ENCODE measurements at places on chromosomes 2 and 18. TPM values are rescaled to one million over a fixed set of nuclear protein-coding genes. Genes with fewer than 3 reads are reported as not detected.

The DNAJC5G gene
- not detected for total RNA-seq

DNA sequence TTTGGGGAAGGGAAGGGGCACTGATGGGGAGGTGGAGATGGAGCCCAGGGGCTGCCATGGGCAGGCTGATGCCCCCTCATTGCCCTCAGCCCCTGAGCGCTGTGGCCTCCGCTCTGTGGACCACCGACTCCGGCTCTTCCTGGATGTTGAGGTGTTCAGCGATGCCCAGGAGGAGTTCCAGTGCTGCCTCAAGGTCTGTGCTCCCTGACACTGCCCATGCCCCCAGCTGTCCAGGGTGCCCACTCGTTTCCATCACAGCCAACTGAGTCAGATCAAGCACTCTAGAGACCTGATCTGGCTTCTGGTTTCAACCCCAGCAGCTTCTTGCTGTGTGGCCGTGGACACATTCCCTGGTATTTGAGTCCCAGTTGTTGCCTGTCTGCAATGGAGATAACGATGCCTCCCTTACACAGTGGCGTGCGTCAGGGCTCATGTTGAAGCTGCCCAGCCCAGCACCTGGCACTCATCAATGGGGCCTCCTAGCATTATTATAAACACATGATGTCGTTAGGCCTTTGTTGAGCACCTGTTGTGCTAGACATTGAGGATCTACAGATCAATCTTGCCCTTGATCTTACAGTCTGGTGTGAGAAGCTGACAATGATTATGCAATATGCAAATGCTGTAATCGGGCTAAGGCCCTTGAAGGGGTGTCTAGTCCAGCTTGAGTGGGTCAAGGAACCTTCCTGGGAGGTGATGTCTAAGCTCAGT lies 14.4 kb downstream of the STK11IP start:
- DNase-seq = peak; percentile 56

The ITGB6 gene
- total RNA-seq = not detected

- DNase-seq = no peak
Measured at GRCh38 chr2:58865436-58865835, 624.3 kb upstream of the FANCL start.

GRCh38 chr2:80461505-80462197 lies 157.1 kb upstream of the LRRTM1 start:
- no peak for DNase-seq

The RFX8 gene
- not detected for total RNA-seq

The SP9 gene
- not detected for total RNA-seq

The DPP4 gene
- total RNA-seq = 21.1 TPM

DNA sequence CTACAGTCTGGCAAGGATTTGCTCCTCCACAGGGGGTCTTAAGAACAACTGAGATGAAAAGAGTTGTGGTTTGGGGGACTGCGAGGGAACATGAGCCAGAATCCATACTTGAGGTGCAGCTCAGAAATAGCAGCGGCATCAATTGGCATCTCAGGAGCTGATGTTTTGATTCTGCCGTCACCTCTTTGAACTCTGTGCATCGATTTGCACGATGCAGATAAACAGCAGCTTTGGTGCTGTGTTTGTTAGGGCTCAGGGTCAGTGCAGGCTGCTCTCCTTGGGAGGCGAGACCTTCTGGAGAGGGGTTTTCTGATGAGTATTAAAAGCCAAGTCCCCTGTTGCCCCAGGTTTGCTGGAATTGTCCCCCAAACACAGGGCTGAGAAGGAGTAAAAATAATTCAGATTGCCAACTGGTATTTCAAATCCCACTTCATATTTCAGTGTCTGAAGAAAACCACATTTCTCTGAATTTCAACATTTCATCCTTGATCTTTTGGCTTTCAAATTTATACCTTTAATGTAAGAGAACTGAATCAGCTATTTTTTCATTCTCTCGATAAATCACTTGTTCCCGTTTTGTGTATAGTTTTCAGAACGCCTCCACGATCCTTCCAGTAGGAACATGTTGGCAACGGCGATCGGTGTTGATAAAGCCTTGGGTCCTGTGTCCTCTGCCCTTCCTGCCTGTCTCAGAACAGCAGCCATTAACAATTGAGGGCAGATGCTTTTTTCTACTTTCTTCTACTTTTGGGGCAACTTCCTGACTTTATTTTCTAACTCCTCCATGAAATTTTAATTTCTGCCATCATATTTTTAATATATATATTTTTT lies 65.0 kb downstream of the RAB31 start:
- no peak for DNase-seq

- no peak for DNase-seq
Measured at GRCh38 chr18:48419277-48420022, 10.3 kb upstream of the ZBTB7C start.

The SH3RF3 gene
- 5.3 TPM for total RNA-seq

GRCh38 chr2:145286716-145287275 lies 766.9 kb upstream of the ZEB2 start:
- no peak for DNase-seq

DNA sequence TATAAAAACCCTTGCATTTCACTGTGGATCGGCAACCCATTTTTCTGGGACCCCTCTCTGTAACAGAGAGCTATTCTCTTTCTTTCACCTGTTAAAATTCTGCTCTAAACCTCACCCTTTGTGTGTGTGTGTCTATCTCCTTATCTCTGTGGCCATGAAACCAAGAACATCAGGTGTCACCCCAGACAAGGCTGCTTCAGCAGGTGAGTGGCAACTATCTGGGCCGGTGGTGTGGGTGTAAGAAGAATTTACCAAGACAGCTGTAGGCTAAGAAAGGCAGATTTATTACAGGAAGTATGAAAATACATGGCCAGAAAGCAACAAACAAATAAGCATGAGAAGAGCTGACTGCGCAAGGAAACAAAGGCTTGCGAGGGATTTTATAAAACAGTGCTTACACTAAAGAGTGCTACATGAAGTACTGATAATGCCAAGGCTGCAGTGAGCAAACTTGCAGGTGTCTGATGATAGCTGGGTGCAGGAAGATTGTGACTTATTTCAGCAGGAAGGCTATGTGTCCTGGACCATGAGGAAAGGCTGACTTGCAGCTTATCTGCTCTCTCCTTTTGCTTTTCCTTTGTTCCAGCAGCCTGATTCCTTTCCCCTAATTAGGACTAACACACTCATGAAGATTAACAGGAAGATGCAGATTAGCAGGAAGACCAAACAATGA lies 421.1 kb downstream of the PTH2R start:
- DNase-seq = no peak

The LYG1 gene
- 0.47 TPM for total RNA-seq

GRCh38 chr2:171531291-171531690 lies 9.0 kb downstream of the CYBRD1 start:
- no peak for DNase-seq

The MROH2A gene
- 0.43 TPM for total RNA-seq

GRCh38 chr2:122707224-122707824 lies 951.9 kb downstream of the TSN start:
- no peak for DNase-seq

GRCh38 chr2:237865623-237866041 lies 6.2 kb downstream of the RAMP1 start:
- DNase-seq = peak; percentile 62

The IL1F10 gene
- total RNA-seq = not detected

The TEKT4 gene
- total RNA-seq = not detected

The HRH4 gene
- total RNA-seq = 1.3 TPM

DNA sequence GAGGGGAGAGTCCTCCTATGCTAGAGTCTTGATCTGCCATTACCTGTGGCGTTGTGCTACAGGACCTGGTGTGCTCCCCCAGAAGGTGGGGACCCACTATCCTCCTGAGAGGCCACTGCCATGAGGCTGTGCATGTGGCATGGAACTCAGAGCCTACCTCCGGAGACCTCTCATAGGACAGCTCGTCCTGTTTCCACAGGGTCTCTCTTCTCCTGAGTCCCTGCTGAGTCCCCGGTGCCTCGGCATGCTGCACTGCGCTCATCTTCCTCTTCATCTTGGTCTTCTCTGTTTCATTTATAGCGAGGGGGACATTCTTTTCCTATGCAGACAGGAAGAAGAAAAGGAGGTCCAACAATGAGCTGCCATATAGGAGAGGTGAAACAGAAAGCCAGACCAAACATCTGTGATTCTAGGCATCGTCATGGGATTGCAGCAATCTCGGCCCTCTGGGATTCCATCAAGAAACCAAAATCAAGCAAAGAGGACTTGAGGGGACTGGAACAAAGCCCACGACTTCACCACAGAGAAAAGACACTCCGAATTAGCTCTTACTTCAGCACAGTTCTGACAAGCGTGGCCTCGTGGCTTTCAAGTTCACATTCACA lies 83.7 kb downstream of the KCNF1 start:
- no peak for DNase-seq

The PLCL1 gene
- 4.5 TPM for total RNA-seq

DNA sequence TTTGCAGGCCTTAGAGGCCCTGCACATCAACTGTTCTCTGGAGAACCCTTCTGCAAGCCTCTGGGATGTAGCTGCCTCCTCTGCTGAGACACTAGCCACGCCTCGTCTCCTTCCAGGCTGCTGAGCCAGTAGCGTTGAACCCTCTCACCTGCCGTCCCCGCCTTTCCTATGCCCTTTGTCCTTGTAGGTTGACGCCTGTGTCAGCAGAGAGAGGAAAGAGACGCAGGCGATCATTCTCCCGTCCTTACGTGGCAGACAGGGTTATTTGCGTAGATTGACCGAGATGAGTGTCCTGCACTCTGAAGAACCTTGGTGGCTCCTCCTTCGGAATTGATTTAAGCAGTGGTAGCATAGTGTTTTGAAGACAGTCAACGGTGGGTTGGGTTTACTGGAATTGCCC lies 27.8 kb downstream of the ID2 start:
- DNase-seq = no peak

GRCh38 chr18:7198326-7198725 lies 32.6 kb upstream of the LRRC30 start:
- no peak for DNase-seq

The GPR39 gene
- not detected for total RNA-seq

The RPRM gene
- 2.2 TPM for total RNA-seq

GRCh38 chr2:13585732-13586131 lies 869.0 kb downstream of the TRIB2 start:
- no peak for DNase-seq

DNA sequence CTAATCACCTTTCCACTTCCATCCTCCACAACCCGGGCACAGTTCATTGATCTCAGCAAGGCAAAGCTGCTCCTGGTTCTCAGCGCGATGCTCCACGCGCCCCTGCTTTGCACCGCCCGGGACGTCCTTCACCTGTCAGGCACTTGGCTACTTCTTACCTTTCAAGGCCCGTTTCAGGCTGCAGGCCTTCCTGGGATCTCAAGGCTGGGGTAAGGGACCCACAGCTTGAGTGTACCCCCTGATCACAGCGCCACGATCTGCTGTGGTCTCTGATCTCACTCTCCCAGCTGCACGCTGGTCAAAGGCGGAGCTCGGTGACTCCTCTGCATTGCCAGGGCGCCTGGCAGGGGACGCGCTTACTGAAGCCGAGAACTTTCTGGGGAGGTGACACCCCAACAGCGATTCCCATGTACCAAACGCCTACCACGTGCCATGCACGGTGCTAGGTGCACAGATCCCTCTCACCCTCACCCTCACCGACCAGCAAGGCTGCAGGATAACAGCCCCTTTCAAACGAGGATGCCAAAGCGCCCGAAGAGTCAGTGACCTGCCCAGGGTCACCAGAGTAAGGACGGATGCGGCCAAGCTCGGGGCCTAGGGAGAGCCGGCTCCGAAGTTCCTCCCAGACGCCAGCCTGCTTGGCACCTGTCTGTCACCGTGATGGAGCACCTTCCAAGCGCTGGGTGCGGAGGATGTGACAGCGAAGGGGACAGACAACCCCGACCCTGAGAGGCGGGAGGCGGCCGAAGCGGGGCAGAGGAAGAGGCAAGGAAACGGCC lies 818 bp downstream of the ITGB1BP1 start:
- peak; percentile 85 for DNase-seq

Data from spleen (tissue), 13 donors.